ENCODE measurements at places on chromosomes 3 and 15. TPM values are rescaled to one million over a fixed set of nuclear protein-coding genes. Genes with fewer than 3 reads are reported as not detected.

DNA sequence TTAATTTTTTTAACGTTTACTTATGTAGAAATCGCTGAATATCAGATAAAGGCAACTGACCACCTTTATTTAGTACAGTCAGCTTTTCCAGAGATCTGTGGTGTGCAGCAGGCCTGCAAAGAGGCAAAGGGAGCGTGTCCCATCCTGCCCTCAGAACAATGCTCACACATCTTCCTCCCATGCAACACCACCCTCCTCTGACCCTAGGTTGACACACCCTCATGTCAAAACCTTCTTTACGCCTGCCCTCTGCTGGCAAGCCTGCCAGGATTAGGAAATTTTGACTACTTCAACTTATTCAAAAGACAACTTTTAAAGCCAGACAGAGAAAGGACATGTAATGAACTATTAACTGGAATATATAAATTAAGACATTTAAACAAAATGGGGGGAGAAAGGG lies 513.7 kb downstream of the FOXP1 start:
- H3K27me3 ChIP-seq, result no peaks in the 10 kb centered on the region
- no peak overlapping the region for H3K4me3 ChIP-seq
- no peaks in the 10 kb centered on the region for H3K36me3 ChIP-seq
- peak overlapping the region; percentile 5 for H3K27ac ChIP-seq
- no peaks in the 10 kb centered on the region for H3K4me1 ChIP-seq
- DNase-seq, result peak; percentile 88

GRCh38 chr3:96959901-96960641 lies 145.7 kb downstream of the EPHA6 start:
- H3K27me3 ChIP-seq, result no peaks in the 10 kb centered on the region
- no peak overlapping the region for H3K4me3 ChIP-seq
- H3K4me1 ChIP-seq, result no peaks in the 10 kb centered on the region
- no peak for DNase-seq
- H3K27ac ChIP-seq, result no peak overlapping the region
- H3K36me3 ChIP-seq, result no peaks in the 10 kb centered on the region

GRCh38 chr3:153246331-153246730 lies 84.3 kb downstream of the RAP2B start:
- no peaks in the 10 kb centered on the region for H3K27me3 ChIP-seq
- H3K4me3 ChIP-seq, result no peak overlapping the region
- no peak for DNase-seq
- H3K36me3 ChIP-seq, result no peaks in the 10 kb centered on the region
- no peak overlapping the region for H3K27ac ChIP-seq
- no peaks in the 10 kb centered on the region for H3K4me1 ChIP-seq

Gene MCCC1
- 44.2 TPM for total RNA-seq

Gene CADPS
- total RNA-seq, result 16.1 TPM

DNA sequence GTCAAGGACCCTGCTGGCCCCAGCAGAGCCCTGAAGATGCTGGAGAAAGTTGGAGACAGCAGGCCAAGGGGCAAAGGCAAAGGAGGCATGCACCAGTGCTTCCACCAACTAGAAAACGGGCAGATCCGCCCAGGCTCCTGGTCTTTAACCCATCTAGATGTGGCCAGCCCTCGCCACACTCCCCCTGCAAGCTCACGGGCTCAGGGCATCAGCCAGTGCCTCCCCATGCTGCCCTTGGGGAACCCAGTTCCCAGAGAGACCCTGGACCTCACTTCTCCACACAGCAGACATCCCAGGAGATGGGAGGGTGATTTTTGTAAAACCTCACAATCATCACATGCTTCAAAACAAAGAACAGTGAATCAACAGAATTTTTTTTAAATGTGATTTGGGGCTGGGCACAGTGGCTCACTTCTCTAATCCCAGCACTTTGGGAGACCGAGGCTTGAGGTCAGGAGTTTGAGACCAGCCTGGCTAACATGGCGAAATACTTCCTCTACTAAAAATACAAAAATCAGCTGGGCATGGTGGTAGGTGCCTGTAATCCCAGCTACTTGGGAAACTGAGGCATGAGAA lies 24.5 kb downstream of the CYFIP1 start:
- H3K27me3 ChIP-seq, result no peaks in the 10 kb centered on the region
- peaks cover 83% of the 10 kb centered on the region for H3K4me1 ChIP-seq
- no peaks in the 10 kb centered on the region for H3K36me3 ChIP-seq
- DNase-seq, result no peak
- no peak overlapping the region for H3K4me3 ChIP-seq

Gene GOLGA8F
- not detected for total RNA-seq

Gene ATP2C1
- total RNA-seq, result 51.8 TPM

Gene NRROS
- total RNA-seq, result 4.8 TPM

- H3K27ac ChIP-seq, result no peak overlapping the region
- no peaks in the 10 kb centered on the region for H3K4me1 ChIP-seq
- no peak for DNase-seq
- H3K27me3 ChIP-seq, result no peaks in the 10 kb centered on the region
- H3K36me3 ChIP-seq, result no peaks in the 10 kb centered on the region
- no peak overlapping the region for H3K4me3 ChIP-seq
Observed at GRCh38 chr3:173652093-173652492, 254.5 kb downstream of the NLGN1 start.

DNA sequence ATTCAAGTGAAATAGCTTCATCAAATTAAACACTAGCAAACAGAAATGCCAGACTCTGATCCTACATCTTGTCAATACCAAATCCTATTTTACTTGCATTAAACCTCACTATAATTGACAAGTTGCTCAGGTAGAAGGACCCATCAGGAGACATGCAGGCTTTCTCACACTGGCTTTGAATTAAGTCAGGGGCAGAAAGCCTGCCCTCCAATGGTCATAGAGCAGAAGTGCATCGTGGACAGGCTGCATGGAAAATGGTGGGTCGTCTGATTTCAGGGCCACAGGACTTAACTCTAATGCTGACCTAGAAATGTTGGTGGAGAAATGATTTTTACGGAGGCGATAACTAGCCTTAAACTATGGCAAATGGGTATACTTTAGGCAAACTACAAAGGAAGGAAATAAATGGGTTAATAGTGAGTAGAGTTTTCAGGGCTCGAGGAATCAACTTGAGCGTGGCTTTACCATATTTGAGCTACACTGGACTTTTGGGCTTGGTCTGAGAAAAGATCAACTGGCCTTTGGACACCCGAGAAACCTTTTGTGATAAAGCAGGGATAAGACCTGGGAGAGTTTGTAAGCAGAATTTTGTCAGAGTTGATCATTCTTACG lies 283.9 kb downstream of the GRM7 start:
- H3K4me1 ChIP-seq, result no peaks in the 10 kb centered on the region
- H3K27ac ChIP-seq, result no peak overlapping the region
- no peaks in the 10 kb centered on the region for H3K36me3 ChIP-seq

DNA sequence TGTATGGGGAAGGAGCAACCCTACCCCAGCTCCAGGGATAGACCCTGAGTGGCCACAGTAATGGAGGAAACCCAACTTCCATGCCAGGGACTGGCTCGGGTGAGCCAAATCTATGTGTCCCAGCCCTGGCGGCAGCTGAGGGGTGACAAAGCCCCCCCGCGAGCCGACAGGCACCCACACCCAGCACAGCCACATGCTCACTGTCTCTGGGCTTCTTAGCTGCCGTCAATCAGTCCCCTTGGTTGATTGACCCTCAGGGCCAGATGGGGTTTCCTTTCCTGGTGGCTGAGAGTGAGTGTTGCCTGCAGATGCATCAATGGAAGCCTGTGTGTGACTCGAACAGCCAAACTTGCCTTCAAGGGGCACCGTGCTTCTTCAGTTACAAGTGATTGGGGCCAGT lies 2.1 kb upstream of the OCA2 start:
- H3K27ac ChIP-seq, result no peak overlapping the region
- DNase-seq, result no peak
- no peaks in the 10 kb centered on the region for H3K4me1 ChIP-seq
- H3K27me3 ChIP-seq, result no peaks in the 10 kb centered on the region
- no peak overlapping the region for H3K4me3 ChIP-seq

Gene NAALADL2
- 2.5 TPM for total RNA-seq

Gene CASR
- not detected for total RNA-seq

GRCh38 chr3:193335031-193335430 lies 43.5 kb downstream of the ATP13A5 start:
- H3K4me3 ChIP-seq, result no peak overlapping the region
- H3K4me1 ChIP-seq, result no peaks in the 10 kb centered on the region
- DNase-seq, result no peak
- no peak overlapping the region for H3K27ac ChIP-seq

DNA sequence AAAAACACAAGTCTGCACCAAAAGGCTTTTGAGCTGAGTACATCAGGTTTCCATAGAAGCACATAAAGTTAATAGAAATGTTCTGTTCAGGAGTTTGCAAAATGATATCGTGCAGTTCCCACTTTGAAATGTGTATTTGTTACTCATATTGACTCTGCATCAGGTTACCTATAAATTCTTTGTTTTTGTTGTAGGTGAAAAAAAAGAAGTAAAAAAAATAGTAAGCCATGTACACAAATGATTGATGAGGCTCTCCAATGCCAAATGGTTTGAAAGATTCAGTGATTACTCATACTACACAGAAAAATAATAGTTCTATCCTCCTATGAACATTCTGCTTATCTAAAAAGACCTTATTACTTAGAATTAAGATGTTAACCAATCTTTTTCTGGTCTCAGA lies 287.3 kb upstream of the MME start:
- H3K27ac ChIP-seq, result no peak overlapping the region
- H3K4me1 ChIP-seq, result no peaks in the 10 kb centered on the region
- H3K4me3 ChIP-seq, result no peak overlapping the region
- DNase-seq, result no peak
- H3K27me3 ChIP-seq, result no peaks in the 10 kb centered on the region

DNA sequence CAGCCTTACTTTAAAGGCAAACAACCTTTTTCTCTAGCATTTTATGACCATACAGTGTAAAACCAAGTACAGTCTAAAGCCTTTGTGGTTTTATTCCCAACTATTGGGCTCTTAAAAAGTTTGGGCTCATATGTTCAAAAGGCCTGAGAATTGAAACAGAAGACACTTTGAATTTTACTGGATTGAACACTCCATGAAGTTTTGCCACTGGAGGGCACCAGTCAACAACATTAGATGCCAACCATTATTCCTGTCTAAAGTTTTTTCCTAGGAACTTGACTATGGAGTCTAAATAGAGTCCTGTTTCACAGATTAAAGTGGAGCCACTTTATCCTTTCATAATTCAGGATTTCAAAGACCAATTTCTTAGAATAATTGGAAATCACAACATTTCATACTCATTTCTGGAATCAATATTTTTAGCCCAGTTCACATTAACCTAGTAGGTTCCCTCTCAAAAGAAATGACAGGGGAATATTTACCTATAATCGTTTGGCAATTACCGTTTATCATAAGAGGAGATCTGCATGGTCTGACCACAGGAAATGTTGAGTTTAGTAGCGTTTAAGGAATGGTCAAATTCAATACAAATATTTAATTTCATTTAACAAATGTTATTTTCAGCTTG lies 244.1 kb upstream of the PDZRN3 start:
- H3K4me1 ChIP-seq, result no peaks in the 10 kb centered on the region
- no peaks in the 10 kb centered on the region for H3K36me3 ChIP-seq

Gene SLC9C1
- 1.3 TPM for total RNA-seq

DNA sequence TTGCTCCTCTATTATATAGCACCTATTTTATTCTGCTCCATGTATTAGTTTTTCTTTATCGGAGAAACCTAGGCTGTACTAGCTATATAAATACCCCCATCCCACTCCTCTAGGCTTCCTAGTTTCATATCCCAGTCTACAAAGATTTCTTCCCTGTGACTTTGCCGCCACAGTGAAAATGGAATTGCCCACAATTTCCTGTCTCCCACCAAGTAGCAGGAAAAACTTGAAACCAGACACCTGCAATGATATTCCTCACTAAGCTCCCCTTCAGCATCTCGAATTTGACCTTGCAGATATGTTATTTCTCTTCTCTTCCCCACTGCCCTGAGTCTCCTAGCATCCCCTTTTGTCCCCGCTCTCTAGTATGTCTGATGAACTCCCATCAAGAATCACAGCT lies 685.8 kb upstream of the CCDC54 start:
- no peak overlapping the region for H3K4me3 ChIP-seq
- no peak for DNase-seq

GRCh38 chr3:40047406-40047805 lies 238.0 kb downstream of the MYRIP start:
- no peaks in the 10 kb centered on the region for H3K36me3 ChIP-seq
- no peak overlapping the region for H3K4me3 ChIP-seq
- H3K27me3 ChIP-seq, result no peaks in the 10 kb centered on the region
- DNase-seq, result no peak
- no peak overlapping the region for H3K27ac ChIP-seq

Gene CERS3
- total RNA-seq, result not detected

Gene LMAN1L
- total RNA-seq, result 88.7 TPM

Gene C3orf70
- total RNA-seq, result 3.4 TPM

GRCh38 chr3:137792626-137793271 lies 28.6 kb downstream of the SOX14 start:
- no peak for DNase-seq
- no peak overlapping the region for H3K27ac ChIP-seq
- H3K4me1 ChIP-seq, result no peaks in the 10 kb centered on the region

Gene KCNH8
- total RNA-seq, result not detected
